ENCODE measurements at places on chromosomes 16 and 17.

DNA sequence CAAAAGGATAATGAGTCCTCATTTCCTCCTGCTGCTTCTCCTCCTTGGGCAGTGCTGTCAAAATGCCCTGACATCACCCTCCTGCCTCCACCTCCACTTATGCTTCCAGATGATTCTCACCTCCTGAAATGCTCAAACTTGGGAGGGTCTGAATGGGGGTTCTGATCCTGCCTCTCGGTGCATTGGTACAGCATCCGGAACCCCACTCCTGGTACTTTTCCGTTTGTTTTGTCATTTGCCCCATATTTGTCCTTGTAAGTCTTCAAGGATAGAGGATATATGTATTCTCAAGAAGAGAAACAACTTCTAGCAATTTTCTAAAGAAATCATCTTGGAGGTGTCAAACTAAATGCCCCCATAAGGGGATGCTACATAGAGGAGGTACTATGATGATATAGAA lies 148.3 kb downstream of the SHISA9 start:
- ATAC-seq: no peak

DNA sequence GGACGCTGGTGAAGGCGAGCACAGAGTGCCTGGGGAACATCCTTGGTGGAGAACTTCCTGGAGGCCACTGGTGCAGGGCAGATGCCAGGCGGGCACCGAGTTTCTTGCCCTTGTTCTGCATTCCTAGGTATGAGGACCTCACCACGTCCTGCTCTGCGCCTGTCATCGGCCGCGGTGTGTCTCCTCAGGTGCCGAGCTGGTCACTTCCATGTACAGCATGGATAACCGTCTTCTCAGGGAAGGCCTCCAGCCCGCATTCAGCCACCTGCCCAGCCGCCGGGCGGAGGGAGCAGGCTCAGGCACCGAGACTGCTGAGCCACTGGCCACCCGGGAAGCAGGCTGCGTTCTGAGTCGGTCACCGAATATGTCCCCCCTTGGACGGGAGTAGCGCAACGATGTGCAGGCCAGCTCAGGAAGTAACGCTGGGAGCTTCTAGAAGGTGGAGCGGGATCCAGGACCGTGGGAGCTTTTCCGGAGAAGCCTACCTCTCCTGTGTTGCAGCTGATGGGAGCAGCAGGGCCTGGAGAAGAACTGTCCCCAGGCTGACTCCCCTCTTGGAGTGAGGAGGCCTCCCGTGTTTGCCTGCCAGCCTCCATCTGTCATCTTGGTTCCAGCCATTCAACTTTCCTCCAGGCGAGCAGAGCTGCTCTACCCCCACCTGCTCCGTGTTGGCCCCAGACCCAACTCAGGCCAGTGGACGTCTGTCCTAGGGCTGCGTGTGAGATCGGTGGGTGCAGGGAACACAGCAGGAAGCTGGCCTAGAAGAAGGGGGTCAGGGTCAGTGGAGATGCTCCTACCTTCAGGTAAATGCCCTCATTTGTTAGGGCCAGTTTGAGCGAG lies 2.1 kb upstream of the BAIAP2 start:
- ATAC-seq: no peak

GRCh38 chr16:10824111-10824893 lies 5.7 kb upstream of the TVP23A start:
- ATAC-seq: no peak

DNA sequence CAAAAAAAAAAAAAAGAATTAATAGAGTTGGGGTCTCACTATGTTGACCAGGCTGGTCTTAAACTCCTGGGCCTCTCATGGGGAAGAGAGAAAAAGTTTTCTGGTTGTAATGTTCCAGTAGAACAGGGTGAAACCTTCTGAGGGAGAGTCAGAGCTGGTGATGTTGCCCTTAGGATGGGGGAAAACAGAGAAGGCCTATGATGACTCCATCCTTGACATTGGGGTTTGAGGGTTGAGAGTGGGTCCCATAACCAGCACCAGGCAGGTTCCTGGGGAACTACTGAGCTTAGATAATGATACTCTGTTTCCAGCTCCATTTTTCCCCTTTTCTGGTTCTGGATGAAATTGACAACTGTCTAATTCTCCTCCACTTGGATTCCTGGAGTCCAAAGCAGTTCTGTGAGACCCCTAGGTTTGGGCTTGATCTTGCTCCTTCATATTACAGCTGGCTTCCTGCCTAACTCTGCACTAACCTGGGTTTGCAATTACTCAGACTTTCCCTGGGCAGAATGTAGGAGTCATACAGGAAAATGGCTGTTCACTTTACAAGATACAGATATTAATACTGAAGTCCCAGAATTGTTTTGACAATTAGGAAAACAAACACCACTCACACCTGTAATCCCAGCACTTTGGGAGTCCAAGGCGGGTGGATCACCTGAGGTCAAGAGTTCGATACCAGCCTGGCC lies 62.8 kb upstream of the B4GALNT2 start:
- ATAC-seq: no peak

DNA sequence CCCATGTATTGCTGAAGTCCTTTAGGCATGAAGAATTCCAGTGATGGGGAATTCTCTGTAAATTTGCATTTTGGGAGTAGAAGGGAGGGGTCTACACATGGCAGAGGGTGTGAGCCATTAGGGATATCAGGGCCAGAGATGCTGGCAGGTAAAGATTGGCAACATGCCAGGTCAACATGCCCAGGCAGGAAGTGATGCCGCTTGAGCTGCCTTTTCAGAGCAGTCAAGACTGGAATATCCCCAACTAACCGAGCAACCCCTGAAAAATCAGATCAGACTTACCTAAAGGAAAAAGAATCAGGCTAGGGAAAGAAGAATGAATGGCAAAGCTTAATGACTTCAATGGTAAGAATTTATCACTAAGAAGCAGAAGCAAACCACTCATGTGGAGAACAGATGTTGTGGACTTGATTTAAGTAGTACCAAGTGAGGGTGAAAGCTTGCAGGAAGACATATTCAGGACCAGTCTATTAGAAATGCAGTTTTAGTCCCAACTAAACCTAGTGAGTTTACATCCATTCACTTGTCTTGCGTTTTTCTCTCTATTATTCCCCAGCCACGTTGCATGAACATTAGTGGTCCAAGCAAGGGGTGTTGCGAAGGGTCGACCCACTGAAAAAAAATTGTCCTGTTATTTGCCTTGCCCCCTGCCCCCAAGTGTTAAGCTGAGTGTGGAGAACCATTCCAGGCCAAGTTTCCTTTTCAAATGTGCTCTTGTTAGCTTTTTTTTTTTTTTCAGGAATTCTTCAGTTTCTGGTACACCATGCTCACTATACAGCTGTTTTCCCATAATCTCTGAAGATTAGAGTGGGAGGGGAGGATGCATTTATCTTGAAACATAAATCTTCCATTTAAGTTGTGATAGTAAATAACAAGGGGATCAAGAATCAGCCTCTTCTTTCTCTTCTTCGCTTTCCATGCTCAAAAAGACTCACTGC lies 105.2 kb downstream of the ABCA8 start:
- ATAC-seq: no peak

GRCh38 chr17:37429453-37429852 lies 22.8 kb downstream of the TADA2A start:
- ATAC-seq: peak; percentile 71

DNA sequence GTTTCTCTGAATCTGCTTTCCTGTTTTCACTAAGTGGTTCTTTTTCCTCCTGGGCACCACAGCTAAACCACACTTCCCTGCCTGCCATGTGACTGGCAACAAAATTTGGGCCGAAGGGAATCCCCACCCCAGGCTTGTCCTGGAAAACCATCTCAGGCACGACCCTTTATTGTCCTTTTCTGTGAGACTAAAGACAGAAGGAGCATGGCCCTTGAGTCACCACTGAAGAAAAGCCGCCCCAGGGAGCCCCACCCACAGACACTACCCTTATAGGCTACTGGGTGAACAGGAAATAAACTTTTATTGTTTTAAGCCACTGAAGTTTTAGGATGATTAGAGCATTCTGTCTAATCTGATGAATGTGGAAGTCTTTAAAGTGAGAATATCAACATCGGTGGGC lies 88.6 kb upstream of the BRD7 start:
- ATAC-seq: no peak

DNA sequence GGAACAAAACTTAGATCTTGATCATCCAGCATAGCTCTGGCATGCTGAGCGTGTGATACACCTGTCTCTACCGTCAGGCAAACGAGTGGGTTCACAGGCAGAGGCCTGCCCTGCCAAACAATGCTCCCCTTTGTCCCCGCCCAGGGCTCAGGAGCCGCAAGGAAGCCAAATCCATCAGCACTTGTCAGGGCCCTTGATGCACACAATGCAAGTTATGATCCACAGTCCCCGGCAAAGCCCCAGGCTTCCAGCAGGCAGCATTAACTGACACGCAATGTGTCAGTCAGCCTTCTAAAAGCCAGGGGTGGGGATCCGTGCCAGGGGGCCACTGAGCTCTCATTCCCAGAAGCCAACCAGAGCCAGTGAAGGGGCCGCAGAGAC lies 460.9 kb downstream of the SLC39A11 start:
- no peak for ATAC-seq

DNA sequence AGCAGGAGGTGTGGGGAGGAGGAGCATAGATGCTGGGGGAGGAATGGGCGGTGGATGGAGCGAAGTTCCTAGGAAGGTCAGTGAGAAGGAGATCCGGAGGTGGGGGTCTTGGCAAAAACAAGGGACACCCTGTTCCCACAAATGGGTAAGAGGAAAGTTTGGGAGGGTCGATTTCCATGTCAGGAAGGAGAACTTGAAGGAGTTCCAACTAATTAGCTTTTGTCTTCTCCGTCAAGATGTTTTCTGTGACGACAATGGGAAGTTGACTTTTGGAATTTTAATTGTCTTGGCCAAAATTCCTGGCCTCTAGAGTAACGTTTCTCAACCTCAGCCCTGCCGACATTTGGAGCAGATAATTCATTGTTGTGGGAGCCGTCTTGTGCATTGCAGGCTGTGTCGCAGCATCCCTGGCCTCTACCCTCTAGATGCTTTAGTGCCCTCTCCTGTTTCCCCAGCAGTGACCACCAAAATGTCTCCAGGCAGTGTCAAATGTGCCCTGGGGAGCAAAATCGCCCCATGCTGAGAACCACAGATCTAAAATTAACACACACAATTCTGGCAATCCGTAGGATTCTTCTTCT lies 97.1 kb downstream of the PITPNC1 start:
- no peak for ATAC-seq

GRCh38 chr17:69870751-69871199 lies 204.2 kb upstream of the KCNJ16 start:
- ATAC-seq: no peak

GRCh38 chr16:85446951-85447692 lies 166.0 kb upstream of the GSE1 start:
- no peak for ATAC-seq

GRCh38 chr17:42667088-42667951 lies 8.2 kb downstream of the TUBG2 start:
- peak; percentile 56 for ATAC-seq

- ATAC-seq: peak; percentile 96
Measured at GRCh38 chr16:55687802-55688201, 32.0 kb downstream of the SLC6A2 start.

DNA sequence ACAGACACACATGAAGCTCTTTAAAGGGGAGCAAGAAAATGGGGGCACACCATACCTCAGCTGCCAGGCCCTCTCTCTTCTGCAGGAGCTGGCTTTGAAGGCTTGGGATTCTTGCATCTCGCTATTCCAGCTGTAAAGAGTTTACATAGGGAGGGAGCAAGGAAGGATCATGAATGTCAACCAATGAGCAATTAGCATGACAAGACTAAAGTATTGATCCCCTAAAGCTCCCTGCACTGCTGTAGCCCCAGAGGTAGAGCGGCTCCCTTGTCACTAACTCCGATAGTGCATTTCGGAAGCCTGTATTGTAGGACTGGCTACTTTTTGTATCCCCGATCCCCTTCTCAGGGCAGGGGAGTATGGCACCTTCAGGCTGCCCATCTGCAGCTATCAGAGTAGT lies 113.4 kb upstream of the PMFBP1 start:
- no peak for ATAC-seq

GRCh38 chr17:19768046-19768782 lies 20.1 kb upstream of the ALDH3A1 start:
- no peak for ATAC-seq

GRCh38 chr16:47476654-47477345 lies 15.7 kb downstream of the PHKB start:
- peak; percentile 98 for ATAC-seq

DNA sequence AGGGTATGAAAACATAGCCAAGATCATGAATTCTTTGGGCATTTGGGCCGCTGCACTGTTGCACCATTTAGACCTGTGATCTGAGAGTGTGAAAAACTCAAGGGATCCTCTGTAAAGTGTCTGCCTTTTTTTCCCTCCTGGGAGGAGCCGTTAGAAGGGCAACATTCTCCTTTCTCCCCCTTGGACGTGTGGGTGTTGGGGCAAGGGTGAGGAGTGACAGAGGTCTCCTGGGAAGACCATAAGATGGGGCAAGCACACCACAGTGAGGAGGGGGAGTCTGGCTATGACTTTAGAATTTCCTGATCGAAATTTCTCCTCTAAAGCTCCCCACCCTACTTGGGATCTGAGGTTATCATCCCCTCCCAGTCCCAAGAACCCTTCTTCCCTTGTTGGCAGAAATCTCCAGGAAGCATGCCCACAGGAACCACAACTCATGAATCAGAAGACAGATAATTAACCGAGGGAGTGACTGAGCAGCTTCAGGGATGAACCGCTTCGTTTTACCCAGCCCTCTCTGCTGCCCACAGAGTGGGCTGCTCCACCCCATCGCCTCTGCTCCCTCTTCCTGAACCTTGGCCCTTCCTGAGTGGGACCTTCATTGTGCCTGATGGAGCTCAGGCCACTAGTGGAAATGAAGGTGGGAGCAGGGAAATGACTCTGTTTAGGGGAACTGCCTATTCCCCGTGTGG lies 4.2 kb downstream of the ITGB3 start:
- no peak for ATAC-seq

DNA sequence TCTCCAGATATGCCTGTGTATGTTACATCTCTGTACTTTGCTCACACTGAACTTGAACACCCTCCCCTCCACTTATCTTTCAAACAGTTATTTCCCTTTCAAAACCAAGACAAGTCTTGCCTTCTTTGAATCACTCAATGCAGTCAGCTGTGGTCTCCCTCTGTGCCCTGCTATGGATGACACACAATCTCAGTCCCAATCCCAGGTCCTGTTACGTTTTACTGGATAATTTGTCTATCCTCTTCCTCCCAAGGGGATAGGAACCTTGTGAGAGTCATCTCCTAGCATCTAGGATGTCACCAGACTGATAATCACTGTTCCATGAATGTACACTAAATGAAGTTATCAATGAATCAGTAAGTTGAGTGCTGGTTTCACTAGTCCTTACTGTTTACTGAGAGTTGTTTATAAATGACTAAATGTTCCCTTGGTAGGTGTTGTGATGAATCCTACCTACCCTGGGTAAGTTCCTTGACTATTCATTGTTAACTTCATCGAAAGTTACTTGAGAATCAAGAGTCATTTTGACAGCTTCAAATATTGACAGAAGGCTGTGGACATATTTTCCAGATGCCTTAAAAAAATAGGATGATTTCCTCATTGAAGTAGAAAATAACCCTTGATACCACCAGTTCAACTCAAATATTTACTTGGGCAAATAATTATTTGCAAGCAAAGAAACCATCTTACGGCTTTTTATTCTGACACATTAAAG lies 244.9 kb downstream of the PRKCA start:
- ATAC-seq: no peak

Measured in motor neuron (in vitro differentiated cells).